ENCODE measurements at places on chromosomes 3 and 15.

DNA sequence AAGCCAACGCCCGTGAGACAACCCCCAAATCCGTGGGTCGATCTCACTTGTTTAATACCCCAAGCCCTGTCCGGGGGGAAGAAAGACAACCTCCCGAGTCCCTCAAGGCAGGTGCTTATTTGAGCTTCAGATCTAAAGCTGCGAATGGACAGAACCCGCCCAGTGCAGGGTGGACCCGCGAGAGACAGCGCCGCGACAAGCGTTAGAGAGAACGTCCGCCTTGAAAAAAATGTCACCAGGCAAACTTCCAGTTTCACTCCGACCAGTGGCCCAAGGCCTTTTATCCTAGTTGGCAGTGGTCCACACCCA, 740 bp upstream of the OXSR1 start:
- no peak for DNase-seq

DNA sequence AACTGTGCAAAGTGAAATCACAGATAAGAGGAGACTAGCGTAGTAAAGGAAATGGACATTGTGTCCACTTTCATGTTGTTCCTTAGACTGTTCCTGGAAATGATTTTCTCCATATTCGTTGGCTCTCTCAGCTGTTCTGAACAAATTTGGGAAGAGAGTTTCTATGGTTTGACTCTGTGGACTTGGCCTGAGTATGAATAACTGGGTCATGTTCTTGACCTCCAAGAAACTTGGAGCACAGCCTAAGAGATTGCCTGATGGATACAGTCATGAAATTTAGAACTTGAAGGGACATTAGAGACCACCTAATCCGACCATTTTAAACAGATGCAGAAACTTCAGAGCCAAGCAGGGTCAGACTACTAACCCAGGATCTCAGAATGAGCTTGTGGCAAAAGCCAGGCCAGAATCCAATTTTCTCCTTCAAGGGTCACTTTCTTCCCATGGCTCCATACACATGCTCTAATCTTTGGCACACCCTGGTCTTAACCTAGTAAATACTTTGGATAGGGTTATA, 430.4 kb downstream of the RBMS3 start:
- no peak for DNase-seq

- no peak for DNase-seq
Measured at GRCh38 chr3:194935632-194936470, 250.2 kb downstream of the FAM43A start.

DNA sequence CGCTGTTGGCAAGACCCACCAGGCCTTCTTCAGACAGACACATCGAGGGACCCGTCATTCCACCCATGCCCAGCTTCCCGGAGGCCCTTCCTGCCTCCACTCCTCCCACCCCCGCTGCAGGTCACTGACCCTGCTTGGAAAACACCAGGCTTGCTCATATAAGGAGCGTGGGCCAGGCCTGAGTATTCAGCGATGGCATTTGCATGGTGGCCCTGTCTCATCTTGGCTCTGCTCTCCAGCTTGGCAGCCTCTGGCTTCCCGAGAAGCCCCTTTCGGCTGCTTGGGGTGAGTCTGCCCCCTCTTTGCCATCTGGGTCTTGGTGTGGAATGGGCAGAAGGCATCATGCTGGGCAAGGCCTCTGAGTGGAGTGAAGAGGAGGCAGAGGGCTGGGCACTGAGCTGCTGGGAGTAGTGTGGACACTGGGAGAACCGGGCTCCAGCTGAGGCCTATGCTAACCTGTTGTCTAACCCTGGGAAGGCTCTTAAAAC, at the start of gene ITIH3:
TSS of gene ITIH3 (plus strand) at position 185 of the 488 bp plus-strand sequence. CDS start at position 193, 8 bp downstream.
- DNase-seq, result no peak

DNA sequence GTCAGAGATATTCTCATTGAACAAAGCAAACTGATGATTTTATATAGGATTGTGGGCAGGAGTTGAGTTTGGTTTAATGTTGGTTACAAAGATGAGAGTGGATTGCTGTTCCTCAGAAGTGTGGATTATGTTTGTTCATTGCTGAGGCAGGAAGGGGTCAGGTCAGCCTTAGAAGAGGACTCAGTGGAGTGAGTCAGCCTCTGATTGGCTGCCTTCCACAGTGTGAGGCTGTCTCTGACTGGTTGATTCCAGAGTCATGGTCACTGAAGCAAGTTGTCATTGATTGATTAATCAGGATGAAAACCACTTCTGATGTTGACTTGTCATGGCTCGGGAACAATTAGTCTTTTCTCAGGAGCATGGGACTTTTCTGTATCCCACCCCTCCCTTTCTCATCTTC, 36.2 kb downstream of the KBTBD12 start:
- DNase-seq, result no peak

- no peak for DNase-seq
Measured at GRCh38 chr3:124781476-124782376, 51.5 kb downstream of the UMPS start.

DNA sequence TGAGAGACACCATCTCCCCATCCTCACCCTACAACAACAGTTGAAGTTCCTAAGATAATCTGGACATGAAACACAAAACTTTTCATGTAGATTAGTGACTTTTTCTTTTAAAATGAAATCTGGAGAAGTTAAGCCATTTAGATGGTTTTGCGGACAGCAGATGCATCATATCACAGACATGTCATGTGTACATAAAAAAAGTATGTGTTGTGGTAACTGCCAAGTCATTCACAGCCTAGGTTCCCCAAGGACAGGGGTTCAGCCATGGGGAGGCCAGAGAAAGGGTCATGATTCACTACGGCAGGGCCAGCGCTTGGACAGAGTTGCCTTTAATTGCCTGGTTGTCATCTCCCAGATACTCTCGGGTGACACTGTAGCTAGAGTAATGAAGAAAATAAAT, 163.2 kb downstream of the PDZRN3 start:
- no peak for DNase-seq

Measured in NCI-H1930 (cell line).